Chondrocyte (in vitro differentiated cells): ENCODE measurements at places on chromosomes 6 and 20. TPM values are rescaled to one million over a fixed set of nuclear protein-coding genes. Genes with fewer than 3 reads are reported as not detected.

The TMEM244 gene
- not detected in 3 replicates for total RNA-seq

The ISM1 gene
- 0.31 to 1.2 TPM (median 0.97 TPM) in 3 replicates for total RNA-seq

The TCP1 gene
- 169 to 200 TPM (median 175 TPM) in 3 replicates for total RNA-seq

The TBXT gene
- total RNA-seq = not detected in 3 replicates

The IL17A gene
- total RNA-seq = not detected in 3 replicates

The CRYBG1 gene
- 3.9 to 16.2 TPM (median 4.5 TPM) in 3 replicates for total RNA-seq

The GDAP1L1 gene
- not detected in 3 replicates for total RNA-seq

The TFAP2C gene
- 4.8 to 36.2 TPM (median 5.2 TPM) in 3 replicates for total RNA-seq

The COL12A1 gene
- 1,995 to 2,753 TPM (median 2,073 TPM) in 3 replicates for total RNA-seq

The PTCRA gene
- total RNA-seq = not detected in 3 replicates

The CST2 gene
- not detected in 3 replicates for total RNA-seq

The PSORS1C1 gene
- total RNA-seq = 4.2 to 6.0 TPM (median 5.5 TPM) in 3 replicates

The MCM8 gene
- 4.2 to 9.2 TPM (median 5.0 TPM) in 3 replicates for total RNA-seq

The TAAR2 gene
- total RNA-seq = not detected in 3 replicates

The HLA-DRB5 gene
- total RNA-seq = not detected in 3 replicates

The ADGRF1 gene
- total RNA-seq = not detected in 3 replicates

The CENPW gene
- total RNA-seq = 11.5 to 17.0 TPM (median 12.1 TPM) in 3 replicates
